CD4-positive, alpha-beta T cell treated with Interleukin-15 for 4 hours (primary cell): ENCODE measurements at places on chromosomes 1 and 21.

DNA sequence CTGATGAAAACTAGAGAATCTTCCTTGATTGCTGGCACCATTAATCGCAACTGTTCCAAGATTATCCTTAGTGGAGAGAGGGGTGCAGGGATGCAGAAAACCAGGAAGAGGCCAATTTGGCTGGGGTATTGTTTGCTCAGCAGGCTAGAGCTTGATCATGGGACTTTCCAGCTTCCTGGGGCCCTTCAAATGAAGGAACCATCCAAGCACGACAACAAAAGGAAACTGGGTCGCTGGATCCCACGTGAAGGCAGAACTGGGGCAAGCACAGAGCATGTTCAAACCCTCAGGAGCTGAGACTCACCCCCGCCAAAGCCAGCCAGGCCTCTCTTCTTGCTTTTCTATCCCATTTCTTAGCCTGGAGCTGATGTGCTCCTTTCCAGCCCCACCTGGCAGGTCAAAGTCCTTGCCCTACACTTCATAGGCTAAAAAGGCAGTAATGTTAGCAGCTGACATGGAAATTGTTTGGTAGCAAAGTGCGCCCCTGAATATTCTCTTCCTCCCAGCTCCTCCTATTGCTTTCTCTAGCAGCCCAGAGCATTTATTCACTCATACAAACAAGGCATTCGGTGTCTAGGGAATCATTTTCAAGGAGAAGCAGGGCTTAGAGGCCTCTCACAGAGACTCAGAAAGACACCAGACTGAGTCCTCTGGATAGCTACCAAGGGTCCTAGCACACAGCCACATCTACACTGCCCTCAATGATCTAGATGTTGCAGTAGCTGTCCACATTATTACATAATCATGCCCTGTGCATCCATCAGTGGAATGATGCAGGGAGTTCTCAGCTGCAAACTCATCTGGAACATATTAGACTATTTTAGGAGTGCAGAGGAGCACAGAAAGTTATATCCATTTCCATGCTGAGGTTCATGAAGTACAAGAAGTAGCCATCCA, 11.5 kb downstream of the KCNA2 start:
- no peak for DNase-seq

GRCh38 chr1:179976970-179977651, 22.5 kb downstream of the CEP350 start:
- no peak for DNase-seq

DNA sequence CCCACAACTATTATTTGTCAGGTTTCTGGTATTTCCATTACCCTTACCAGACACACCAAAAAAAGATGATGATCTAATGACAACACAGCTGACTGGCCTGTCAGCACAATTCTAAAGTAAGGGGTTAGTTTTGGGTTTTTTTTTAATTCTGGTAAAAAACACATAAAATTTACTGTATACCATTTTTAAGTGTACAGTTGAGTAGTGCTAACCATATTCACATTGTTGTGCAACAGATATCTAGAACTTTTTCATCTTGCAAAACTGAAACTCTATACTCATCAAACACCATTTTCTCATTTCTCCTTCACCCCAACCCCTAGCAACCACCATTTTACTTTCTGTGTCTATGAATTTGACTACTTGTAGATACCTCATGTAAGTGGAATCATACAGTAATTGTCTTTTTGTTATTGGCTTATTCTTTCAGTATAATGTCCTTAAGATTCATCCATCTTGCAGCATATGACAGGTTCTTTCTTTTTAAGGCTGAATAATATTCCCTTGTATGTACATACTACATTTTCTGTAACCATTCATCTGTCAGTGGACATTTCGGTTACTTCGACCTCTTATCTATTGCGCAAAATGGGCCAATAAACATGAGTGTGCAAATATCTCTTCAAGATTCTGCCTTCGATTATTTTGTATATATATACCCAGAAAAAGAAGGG, 29.8 kb downstream of the ARNT start:
- no peak for DNase-seq

- DNase-seq: no peak
Measured at GRCh38 chr21:45996311-45997204, 15.0 kb downstream of the COL6A1 start.

DNA sequence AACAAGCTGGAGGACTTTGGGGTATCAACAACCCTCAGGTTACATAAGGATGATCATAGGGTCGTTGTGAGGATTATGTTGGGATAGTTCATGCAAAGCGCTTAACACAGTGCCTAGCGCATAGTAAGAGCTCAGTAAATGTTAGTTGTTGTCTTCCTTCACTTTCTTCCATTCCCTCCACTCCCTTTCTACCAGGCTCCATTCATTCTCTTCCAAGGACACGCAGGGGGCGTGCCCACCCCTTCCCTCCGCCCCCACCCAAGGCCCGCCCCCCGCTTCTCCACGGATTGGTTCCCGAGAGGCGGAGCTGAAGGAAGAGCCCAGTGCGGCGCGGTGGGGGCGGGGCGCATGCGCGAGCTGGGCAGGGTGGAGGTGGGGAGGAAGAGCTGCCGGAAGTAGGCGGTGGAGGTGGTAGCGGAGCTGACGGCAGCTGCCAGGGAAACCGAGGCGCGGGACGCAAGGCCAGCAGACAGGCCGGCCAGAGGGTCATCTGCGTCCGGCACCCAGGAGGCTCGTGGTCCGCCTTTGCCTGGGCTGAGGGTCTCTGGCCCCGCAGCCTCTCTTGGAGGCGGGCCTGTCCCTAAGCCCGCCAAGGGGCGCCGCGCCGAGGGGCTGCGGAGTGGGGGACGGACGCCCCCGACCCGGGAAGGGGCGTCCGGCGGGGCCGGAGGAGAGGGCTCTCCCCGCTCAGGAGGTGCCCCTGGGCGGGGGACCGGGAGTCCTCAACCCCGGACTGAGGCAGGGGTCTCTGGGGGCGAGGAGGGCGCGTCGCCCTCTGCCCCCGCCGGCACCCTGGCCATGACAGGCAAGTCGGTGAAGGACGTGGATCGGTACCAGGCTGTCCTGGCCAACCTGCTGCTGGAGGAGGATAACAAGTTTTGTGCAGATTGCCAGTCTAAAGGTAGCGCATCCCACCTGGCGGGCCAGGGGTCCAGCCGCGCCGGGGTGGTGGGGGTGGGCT, at the start of gene SMAP2:
Gene SMAP2, plus strand, starts transcription at position 405 of the 961 bp plus-strand sequence. Its CDS starts 394 bp downstream, at position 799.
- peak; percentile 95 for DNase-seq
